ENCODE measurements at places on chromosomes 5 and 9.

DNA sequence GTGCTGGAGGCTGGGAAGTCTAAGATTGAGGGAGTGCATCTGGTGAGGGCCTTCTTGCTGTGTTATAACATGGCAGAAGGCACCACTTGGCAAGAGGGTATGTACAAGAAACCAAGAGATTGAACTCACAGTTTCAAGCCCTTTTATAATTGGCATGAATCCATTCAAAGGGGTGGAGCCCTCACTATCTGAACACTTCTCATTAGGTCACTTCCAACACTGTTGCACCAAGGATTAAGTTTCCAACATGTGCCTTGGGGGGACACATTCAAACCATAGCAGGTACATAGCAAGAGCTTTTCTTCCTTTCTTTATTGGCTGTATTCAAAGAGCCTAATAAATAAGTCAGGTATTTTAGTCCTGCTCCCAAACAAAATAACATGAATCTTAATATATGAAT is 62.7 kb downstream of the PRELID2 start:
- DNase-seq = no peak

DNA sequence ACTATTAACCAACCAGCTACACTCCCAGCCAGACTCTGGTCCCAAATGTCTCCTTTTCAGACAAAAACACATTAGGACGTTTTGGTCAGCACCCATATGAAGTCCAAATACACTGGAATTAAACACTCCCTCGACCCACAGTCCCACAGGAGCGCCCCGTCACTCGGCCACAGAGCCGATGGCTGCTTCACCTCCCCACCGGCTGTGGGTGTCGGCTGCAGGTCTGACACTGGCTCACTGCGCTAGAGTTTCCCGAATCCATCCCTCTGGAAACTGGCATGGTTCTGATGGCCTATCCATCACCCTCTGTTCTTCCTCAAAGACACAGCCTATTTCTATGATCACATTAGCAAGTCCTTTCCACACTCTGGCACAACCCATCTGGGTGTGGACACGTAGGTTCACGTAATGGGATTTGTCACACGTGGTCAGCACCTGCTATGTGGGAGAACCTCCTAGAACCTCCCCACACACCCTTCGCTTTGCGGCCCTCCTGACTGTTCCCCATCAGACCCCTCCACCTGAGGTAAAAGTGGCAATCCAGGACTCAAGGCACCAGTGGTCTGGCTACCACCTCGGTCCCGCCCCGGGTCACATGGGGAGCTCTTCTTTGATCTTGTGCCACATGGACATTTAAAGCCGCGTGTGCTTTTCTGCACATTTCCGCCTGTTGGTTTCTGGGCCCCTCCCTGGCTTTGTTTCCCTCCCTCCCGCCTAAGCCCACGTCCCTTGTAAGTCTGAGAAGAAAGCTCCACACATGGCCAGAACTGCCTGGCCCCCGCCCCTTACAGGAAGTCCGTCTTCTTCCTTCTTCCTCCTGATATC is 131.1 kb upstream of the PHYKPL start:
- DNase-seq = no peak

- DNase-seq = no peak
Measured at GRCh38 chr9:77575785-77576184, 72.3 kb downstream of the GNA14 start.

DNA sequence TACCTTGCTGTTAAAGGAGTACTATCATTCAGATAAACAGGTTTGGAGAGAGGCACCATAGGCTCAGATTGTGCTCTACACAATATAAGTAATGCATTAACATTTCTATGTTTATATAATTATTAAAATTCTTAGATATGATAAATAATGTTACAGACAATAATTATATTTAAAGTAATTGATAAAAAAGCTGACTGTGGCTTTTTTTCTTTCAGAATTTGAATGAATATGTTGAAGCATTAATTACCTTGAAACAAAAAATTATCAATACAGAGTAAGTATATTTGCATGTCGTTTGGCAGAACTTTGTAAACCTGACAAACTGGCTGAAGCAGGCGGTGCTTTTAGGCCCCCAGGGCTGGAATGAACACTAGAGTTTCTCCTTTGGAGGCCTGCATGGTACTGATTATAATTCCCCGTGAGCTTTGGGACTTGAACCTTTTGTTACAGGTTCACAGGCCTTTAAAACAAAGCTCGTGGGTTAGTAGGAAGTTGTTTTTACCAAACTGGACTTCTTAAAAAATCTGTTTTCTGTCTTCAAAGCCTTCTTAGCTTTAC is 13.8 kb downstream of the ICE1 start:
- DNase-seq = no peak

GRCh38 chr9:105385381-105385985 is 62.4 kb upstream of the FSD1L start:
- DNase-seq = no peak

GRCh38 chr5:73204332-73204731 is 31.3 kb downstream of the TMEM174 start:
- DNase-seq = no peak

GRCh38 chr9:111940697-111941096 is 44.1 kb downstream of the UGCG start:
- no peak for DNase-seq

DNA sequence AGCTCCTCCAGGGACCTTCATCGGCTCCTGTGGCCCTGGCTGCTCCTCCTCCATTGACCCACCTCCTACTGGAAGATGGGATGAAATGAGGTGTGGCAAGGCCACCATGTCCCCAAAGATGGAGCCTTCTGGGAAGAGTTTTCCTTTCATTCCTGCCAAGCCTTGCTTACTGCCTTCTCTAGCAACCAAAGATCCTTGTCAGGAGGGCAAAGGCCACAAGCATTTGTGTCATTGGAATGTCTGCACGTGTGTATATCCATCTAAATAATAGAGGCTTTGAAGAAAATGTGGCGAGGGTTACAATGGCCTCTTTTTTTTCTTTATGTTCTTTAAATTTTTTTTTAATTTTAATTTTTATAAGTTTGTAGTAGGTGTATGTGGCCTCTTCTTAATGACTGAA is 313.6 kb downstream of the ARHGEF28 start:
- no peak for DNase-seq

DNA sequence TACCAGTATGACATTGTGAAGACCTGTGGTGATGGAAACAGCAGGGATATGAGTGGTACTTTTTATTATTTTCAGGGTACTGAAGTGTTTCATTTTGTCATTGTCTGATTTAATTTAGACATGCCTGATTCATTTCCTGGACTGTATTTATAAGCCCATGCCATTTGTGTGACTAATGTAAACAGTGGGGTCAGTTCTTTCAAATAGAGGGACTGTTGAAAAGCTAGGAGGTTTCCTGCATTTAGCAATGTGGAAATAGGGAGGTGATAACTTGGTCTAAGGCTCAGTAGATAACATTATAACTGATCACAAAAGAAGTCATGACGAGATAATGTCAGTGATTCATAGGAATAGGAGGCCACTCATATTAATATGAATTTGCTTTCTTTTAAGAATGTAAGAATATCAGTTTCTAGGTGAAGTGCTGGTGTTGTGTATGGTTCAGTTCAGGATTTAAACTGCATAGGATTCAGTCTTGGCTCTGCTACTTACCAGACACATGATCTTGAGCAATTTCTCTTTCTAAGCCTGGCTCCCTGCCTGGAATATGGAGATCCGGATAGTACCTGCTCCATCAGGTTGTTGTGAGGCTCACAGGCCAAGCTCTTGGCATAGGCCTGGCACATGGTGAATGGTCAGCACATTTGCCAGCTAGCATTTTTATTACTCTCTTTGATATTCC is 7.5 kb downstream of the RASGRF2 start:
- no peak for DNase-seq

- no peak for DNase-seq
Measured at GRCh38 chr9:36134761-36135505, 1.6 kb upstream of the GLIPR2 start.

DNA sequence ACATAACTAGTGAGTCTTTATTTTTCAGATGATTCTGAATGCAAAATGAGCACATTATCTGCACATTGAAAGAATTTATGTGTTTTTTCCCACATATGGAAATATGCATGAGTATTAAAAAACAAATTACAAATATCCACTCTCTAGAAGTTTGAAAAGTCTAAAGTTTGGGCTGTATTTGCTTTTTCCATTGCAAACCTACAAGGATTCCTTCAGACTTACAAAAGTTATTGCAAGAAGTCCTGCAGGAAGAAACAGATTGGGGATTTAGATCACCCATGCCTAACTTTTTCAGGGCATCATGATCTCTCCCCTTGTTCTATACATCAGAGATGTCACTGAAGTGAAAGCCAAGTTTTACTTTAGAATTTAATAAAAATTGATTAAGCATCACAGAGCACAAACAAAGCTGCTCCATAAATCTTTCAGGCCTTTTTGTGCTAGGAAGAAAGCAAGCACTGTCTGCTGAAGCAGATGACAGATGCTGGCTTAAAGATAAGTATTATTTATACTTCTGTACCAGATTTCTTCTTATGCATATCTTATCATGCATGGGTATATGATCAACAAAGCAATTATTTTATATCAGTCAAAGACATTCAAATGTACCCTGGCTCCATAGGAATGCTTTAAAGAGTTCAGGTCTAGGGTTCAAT is 71.7 kb downstream of the NFIB start:
- DNase-seq = no peak

- no peak for DNase-seq
Measured at GRCh38 chr5:68037546-68037945, 178.0 kb upstream of the PIK3R1 start.

DNA sequence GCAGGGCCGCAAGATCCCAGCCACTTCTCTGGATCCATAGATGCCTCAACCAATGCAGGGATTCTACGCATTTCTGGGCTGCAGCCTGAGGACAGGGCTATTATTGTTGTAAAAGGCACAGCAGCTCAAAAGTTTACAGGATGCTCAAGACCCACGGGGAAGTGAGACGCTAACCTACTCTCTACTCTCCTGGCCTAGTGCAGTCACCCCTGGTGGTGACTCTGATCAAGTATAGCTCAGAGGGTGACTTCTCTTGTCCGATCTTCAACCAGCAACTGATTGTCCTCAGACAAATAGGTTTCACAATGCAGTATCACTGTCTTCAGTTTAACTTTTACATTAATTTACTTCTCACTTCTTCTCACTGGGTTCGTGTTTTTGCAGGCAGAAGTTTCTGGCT is 34.3 kb upstream of the ZNF354B start:
- no peak for DNase-seq

- DNase-seq = no peak
Measured at GRCh38 chr9:117887941-117888340, 183.7 kb downstream of the TLR4 start.

GRCh38 chr5:148906968-148907367 is 80.6 kb downstream of the ADRB2 start:
- DNase-seq = no peak

DNA sequence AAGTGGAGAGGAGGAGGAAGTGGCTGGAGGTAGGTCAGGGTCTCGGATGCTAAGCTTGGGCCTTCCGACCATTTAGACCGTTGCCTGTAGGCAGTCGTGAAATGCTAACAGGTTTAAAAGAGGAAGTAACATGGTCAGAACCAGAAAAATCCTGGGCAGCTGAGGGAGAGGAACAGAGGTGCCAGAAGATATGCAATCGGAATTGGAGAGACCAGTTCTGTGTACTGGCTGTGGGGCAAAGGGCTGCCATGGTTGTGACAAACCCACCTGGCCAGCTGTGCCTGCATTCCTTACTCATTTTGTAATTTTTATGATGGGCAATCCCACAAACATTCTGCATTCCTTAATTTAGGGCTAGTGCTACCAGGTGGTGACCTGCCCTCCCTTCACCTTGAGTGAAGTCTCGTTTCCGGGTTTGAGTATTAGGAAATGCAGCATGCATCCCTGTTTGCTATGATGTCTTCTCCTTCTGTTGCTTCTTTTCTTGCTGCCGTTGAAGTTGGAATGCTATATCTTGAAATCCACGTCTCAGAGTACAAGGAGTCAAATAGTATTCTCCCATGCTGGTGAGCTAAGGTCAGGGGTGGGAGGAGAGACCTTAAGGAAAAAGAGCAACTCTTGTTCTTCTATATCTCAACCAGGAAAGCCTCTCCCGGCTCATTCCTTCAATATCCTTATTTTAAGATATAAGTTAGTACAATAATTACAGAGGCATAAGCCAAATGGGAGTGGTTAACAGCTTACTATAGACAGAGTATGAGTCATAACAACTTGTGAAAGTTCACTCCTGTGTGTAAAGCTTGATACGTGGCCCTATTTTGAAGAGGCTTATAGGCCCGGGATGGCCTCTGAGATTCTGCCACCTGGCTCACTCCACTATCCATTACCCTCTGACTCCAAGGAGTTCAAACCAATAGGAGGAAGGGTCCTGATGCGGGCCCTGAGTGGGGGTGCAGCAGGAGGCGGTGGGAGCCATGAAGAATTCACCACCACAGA is 37.0 kb downstream of the B4GALT1 start:
- no peak for DNase-seq

All from T-helper 9 cell (primary cell).